Erythroblast (primary cell): ENCODE measurements at places on chromosomes 3 and 15.

DNA sequence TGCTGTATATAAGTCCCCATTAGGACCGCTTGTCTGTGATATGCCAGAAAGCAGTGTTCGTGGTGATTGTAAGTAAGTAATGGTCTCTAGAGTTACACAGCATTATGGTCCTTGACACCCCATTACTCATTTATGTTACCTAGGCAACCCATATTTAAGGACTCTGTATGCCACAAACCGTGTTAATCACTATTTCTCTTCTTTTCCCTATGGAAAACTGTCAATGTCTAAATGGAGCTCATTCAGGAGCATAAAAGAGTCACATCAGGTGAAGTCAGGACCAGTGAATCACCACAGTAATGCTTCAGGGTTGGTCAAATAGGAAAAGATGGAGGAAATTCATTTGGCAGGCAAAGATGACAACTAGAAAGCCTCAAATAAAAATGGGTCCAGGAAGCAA is 146.6 kb upstream of the PEX5L start:
- no peak for DNase-seq

DNA sequence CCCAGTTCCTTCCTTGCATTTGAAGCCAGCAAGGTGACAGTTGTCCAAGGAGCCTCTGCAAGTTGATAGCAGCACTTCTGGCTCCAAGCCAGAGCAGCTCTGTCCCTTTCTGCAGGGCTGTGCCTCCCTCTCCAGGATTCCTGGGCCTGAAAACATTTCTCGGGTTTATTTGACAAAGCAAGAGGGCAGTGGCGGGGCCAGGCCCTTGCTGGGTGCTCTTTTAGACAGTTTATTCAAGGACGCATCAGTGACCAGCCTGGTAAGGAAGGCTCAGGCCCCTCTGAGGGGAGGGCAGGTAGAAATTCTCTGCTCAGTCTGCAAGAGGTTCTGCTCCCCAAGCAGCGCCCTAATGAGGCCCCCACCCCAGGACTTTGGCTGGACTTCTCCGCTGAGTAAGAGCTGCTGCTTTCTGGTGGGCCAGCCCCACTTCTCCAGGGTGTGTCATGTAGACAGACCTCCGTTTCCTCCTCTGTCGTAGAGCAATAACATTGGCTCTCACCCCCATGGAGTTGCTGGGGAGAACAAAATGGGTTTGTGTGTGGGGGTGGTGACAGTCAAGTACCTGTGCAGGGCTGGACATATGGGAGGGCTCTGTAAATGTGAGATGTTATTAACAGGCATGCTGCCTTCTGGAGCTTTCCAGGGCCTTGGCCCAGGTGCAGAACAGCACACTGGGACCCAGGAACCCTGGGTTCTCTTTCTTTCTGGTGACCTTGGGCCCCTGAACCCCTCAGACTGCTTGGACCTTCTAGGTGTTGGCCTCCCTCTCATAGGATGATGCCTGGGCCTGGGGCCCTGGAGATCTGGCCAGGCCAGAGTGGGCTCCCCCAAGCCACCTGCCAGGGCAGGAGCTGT is 146.2 kb upstream of the TLE3 start:
- peak; percentile 29 for DNase-seq

GRCh38 chr3:132265488-132265887 is 51.7 kb upstream of the ACP3 start:
- no peak for DNase-seq

DNA sequence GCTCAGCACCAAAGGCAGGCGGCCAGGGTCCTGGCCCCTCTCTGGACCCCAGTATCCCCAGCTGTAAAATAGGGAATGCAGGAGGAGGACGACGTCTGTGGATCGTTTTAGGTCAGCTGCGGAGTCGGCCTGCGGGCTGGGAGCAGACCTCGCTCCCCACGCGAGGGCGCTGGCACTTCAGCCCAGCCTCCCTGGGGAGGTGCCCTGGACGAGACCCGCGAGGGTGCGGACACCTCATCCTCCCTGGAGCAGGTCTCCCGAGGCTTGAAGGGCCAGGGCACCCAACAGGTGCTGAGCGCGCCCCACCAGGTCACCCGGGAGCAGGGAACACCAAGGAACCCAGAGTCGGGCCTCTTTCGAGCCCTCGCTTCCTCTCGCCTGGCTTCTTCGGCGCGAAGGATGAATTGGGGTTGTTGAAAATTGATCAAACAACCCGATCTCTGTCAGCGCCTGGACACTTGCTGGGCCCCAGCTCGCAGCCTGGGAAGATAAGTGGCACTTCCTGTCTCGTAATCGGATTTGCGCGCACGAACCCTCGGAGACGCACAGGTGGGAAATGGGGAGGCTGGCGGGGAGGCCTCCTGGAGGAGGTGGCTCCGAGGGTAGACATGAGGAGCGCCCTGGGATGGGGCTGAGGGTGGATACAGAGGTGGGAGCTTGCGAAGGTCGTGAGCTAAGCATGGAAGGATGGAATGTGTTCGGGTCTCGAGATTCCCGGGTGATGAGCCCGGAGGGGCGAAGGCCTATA is 588 bp upstream of the VIPR1 start:
- peak; percentile 45 for DNase-seq

DNA sequence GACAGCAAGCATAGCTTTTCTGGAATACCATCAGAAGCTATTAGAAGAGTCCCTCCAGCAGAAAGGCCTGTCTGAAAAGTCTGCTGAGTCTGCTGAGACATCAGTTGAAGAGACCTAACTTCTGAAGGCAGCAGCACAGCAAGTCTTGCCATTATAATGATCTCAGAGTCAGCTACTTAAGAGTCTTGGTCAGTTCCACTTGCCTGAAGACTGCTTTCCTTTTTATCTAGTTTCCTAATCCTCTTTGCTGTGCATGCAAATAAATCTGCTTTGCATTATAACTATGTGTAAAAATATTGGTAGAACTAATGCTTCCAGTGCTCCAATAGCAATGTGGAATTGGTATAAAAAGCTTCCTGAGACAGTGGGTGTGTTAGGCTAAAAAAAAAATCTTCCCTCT is 34.9 kb upstream of the CPOX start:
- DNase-seq, result no peak

GRCh38 chr3:9730657-9731205 is 804 bp upstream of the BRPF1 start:
- DNase-seq, result no peak

DNA sequence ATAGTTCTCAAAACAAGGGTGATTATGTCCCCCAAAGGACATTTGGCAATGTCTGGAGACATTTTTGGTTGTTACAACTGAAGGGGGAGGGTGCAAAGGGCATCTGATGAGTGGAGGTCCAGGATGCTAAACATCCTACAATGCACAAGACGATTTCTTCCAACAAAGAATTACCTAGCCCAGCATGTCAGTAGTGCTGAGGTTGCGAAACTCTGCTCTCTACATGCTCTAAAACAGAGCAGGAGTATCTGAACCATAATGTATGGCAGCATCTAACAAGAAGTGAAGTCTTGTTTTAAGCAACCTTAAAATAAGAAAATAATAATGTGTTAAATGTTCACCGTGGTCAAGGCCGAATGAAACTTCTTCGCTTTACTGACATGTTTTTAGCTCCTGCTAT is 7.0 kb downstream of the GYG1 start:
- no peak for DNase-seq

GRCh38 chr3:2856138-2857133 is 253.7 kb downstream of the IL5RA start:
- no peak for DNase-seq

GRCh38 chr15:43776101-43776717 is 557 bp downstream of the ELL3 start:
- no peak for DNase-seq

GRCh38 chr3:134249935-134250716 is 533 bp downstream of the RYK start:
- DNase-seq, result peak; percentile 71

DNA sequence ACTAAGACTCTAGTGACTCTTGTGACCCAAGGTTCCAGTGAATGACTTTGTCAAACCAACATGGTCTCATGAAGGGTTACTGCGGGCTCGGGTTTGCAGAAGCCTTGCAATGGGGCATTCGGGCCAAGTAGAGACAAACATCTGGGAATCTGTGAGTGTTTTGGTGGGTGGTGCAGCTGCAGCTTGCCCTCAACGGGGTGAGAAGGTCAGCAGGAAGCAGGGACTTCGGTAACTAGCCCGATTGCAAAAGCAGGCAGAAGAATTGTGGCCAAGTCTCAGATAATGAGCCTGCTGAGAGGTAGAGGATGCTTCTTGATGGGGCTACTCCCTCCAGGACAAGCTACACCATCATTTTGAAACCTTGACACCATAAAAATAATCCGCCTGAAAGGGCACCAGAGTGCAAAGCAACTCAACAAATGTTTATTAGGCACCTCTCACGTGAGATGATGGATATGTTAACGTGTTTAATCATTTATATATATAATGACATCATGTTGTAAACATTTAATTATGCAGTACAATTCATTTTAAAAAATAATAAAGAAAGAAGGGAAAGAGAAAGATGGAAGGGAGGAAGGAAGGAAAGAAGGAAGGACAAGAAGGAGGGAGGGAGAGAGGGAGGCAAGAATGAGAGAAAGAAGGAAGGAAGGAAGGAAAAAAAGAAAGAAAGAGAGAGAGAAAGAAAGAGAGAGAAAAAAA is 263.9 kb upstream of the IGF1R start:
- no peak for DNase-seq

DNA sequence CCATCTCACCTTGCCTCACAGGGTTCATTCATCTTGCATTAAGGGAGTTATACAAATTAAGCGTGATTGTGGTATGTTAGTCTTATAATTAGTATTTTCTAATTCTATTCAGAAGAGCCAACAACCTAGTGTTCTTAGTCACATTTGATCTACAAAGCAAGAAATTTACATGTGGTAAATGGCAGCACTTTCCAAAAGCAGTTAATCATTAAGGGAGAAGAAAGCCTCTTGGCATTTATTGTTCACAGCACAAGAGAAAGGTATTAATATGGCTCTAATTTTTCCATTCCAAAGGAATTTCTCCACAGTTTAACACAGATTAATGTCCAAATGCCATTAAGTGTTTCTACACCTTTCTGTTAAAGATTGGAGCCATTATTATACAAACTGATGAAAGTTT is 1077.1 kb downstream of the ZPLD1 start:
- no peak for DNase-seq
